ENCODE measurements at places on chromosomes 7 and 10.
A peak's percentile ranks its signal among the peaks of the same experiment; 100 is the strongest.

GRCh38 chr7:32958046-32959025, 1.1 kb downstream of the FKBP9 start:
- DNase-seq, result no peak

DNA sequence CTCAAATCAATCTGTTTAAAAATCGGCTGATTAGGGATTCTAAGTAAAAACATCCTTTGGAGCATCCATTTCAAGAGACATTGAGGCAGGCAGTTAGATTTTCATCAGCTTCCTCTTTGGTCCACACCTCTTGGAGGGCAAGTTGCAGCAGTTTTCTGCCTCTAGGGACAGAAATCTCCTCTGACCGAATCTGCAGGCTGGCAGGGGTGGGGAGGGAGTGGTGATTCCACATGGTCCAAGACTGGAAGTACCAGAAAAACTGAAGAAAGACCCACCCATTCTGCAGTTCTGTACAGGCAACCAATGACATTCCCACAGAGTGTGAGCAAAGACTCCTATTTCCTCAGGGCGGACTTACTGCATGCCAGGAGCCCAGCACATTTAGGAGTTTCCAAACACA, 29.0 kb downstream of the FGFBP3 start:
- DNase-seq, result no peak

- DNase-seq, result no peak
Measured at GRCh38 chr7:83456413-83456812, 192.5 kb downstream of the SEMA3E start.

GRCh38 chr10:60537697-60538096, 148.0 kb upstream of the ANK3 start:
- no peak for DNase-seq

DNA sequence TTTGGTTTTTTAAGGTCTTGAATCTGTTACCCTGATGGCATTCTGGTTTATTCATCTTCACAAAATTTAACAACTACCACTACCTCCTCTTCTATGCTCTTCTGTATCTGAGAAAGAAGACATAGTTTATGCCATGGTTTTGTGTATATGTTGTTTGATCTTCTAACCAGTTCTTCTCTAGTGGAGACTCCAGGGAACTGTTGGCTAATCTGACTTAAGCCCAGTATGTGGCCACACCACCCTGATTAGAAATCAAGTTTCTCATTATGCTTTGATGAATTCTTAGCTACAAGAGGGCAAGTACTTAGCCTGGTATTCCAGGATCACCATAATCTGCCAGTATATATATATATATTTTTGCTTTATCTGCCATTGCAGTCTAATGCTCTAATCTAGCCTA, 99.5 kb upstream of the MXI1 start:
- no peak for DNase-seq

GRCh38 chr7:127755965-127756364, 104.0 kb downstream of the SND1 start:
- DNase-seq, result no peak

- no peak for DNase-seq
Measured at GRCh38 chr10:79479283-79479909, 32.9 kb upstream of the EIF5AL1 start.

DNA sequence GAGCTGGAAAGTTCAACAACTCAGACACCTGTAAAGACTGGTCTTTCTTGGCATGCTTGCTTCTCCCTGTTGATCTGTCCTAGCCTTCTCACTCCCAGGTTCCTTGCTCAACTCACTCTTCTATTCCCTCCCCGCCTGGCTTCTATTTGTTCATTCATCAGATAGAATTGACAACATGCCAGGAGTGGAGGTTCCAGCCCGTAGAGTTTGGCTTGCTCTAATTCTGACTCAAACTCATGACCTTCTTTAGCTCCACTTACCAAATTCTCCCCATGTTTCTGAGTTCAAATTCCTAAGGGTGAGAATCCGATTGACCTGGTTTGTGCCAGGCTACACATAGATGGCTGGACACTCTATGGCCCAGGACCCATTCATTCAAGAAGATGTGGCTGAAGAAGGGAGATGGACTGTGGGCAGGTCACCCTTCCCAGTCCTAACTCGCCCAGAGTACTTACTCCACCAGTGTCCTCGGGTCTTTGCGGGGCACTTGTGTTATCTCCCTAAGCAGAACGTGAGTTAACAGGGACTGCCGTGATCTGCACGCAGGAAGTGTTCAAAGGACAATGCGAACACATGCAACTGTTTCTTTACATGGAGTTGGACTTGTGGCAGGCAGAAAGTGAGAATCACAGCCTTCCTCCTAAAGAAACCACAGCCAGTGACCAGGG, 4.0 kb upstream of the TMEM236 start:
- no peak for DNase-seq

DNA sequence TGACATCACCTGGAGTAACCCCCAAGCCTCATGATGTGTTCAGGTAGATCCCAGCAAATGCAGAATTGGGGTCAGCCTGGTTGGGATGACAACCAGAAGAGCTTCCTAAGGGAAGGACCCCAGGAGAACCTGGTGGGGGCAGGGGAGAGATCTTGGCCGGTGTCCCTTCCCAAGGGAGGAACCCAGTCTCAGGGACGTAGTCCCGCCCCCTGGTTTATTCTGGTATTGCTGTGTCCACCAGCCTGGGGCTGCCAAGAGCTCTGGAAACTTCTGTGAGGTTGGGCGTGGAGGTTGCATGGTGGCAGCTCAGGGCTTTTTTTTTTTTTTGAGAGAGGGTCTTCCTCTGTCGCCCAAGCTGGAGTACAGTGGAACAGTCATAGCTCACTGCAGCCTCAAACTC, 19.4 kb downstream of the GTF2IRD1 start:
- DNase-seq, result no peak

- DNase-seq, result no peak
Measured at GRCh38 chr7:137992550-137993394, 9.1 kb downstream of the CREB3L2 start.

GRCh38 chr10:111107846-111108245, 31.0 kb downstream of the ADRA2A start:
- no peak for DNase-seq

DNA sequence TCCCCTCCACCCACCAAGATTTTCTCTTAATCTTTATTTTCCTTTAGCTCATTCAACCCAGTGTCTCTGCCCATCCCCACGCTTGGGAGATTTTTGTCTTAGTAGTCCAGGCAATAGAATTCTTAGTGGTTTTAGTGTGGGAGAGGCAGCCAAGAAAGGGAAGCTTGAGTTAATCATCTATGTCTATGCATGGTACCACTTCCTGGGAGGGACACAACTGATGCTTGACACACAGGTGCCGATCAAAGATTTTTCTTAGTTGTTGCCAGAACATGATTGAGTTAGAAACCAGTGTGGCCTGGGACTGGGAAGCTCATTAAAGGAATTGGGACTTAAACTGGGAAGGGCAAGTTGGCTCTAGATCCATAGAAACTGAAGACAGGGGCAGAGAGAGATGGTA, 3.1 kb downstream of the STRA8 start:
- DNase-seq, result no peak

DNA sequence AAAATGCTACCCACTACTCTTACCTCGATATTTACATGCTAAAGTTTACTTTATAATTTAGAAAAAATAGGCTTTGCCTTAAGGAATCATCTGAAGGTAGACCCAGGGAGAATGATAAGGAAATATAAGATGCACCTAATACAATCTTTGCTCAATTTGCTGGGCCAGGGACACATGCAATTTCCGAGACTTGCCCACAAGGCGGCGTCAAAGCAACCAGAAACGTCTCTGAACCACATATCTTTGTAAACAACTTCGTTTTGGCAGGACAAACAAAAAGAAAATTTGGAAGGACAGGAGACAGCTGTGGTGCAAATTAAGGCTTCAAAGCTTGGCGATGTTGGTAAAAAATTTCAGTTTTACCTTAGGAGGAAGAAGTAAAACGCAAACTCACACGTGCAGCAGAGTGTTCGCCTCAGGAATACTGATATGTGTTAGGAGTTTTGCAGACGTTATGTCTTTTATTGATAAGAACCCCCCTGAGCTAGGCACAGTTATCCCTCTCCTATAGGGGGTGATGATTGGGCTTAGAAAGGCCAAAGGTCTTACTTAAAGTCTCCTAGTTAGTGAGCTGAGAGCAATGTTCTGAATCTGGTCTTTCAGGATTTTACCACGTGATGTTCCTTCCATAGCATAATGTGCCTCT, 134.3 kb downstream of the PRKCQ start:
- DNase-seq, result peak; percentile 5

GRCh38 chr10:1132584-1132983, 76.4 kb downstream of the WDR37 start:
- no peak for DNase-seq

- no peak for DNase-seq
Measured at GRCh38 chr10:83585686-83586085, 553.6 kb upstream of the GHITM start.

- DNase-seq, result peak; percentile 36
Measured at GRCh38 chr7:132575419-132575981, 770 bp downstream of the PLXNA4 start.

- no peak for DNase-seq
Measured at GRCh38 chr7:95915731-95916130, 143.4 kb downstream of the DYNC1I1 start.

GRCh38 chr7:31123321-31123720, 71.2 kb downstream of the ADCYAP1R1 start:
- no peak for DNase-seq

DNA sequence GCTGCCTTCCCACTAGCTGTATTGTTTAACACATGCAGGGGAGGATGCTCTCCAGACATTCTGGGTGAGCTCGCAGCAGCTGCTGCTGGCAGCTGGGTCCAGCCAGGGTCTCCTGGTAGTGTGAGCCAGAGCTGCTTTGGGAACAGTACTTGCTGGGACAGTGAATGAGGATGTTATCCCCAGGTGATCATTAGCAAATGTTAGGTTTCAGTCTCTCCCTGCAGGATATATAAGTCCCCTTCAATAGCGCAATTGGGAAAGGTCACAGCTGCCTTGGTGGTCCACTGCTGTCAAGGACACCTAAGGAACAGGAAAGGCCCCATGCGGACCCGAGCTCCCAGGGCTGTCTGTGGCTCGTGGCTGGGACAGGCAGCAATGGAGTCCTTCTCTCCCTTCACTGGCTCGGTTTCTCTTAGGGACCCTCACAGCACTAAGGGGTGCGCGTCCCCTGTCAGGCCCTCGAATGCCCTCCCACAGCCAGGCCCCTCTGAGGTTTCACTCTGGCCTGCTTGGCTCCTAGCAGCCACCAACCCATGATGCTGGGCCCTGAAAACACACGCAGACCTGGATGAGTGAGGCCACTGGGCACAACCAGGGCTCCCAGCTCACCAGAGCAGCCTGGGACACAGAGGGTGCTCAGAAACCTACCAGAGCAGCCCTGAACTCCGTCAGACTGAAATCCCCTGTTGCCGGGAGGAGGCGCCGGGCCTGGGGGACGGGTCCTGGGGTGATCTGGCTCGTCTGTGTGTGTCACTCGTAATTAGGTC, 173.0 kb upstream of the LANCL2 start:
- DNase-seq, result no peak

- no peak for DNase-seq
Measured at GRCh38 chr7:123674399-123675180, 18.9 kb downstream of the LMOD2 start.

GRCh38 chr10:3162533-3162932, 10.0 kb downstream of the PITRM1 start:
- DNase-seq, result no peak

- no peak for DNase-seq
Measured at GRCh38 chr10:102410429-102411073, 8.0 kb downstream of the PSD start.

DNA sequence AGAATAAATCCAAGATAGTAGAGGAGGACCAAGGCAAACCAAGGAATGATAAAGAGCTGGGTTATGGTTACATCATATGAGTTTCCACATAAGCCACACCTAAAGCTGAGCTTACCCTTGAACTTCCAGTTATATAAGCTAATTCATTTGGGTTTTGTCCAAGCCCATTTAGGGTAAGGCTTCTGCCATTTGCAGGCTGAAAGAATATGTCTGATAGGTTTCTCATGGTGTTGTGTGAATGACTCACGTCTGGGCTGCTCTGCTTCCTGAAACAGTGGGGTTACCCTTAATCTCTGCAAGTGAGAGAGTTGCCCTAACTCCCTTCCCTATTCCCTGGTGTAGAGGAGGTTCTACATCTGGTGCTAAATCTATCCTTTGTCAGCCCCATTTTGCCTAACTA, 60.8 kb downstream of the PTTG1IP2 start:
- no peak for DNase-seq

DNA sequence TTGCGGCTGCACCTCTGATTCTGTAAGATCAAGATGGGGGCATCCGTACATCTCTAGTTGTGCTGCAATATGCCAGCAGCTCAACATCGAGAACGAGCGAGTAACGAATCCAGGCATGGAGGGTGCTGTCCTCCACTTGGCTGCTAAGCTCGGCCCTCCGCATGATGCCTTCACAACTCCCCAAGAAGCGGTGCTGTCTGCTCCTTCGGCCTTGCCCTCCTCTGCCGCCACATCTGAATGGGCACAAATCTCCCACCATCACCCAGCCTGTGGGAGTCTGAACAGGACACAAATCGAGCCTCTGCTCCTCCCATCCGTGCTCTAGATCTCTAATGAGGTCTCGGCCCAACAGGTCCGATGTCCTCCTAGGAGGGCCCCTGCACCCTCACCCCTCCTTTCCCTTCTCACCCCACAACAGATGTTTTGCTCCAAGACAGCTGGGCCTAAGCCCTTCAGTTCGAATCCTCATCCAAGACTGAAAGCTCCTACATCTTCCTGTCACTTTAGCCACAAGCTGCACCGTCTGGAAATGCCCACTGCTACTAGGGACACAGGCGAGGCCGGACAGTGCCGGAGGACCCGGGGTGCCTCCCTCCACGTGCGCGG, 86.7 kb downstream of the ZNF33B start:
- no peak for DNase-seq

- DNase-seq, result no peak
Measured at GRCh38 chr7:40673285-40673684, 538.5 kb downstream of the SUGCT start.

DNA sequence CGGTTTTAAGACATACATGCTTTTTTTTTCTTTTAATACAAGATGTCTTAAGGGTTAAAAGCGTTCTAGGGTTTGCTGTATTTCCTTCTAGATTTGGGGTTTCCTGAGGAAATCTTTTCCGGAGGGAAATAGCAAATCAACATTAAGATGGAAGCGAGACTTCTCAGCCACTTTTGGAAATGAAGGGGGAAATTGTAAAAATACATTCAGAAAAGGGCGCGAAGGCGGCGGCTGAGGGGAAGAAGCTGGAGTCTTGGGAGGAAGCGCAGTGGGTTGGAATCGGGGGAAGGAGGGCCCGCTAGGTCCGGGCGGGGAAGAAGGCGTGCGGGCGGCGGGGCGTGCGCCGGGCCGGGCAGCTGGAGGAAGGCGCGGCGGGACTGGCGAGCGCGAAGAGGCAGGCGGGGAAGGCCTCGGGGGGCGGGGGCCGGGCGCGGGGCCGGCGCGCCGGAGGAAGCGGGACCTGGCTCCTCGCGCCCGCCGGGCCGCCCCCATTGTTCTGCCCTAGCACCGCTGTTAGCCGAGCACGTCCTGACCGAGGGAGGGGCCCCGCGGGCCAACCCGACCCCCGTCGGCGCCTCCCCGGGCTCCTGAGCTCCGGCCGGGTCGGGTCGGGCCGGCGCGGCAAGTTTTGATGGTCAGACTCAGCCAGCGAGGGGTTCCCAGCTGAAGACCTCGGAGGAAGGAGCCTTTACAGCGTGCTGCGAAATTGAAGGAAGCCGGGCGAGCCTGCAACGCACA, 1.5 kb upstream of the SKIDA1 start:
- DNase-seq, result no peak

- DNase-seq, result no peak
Measured at GRCh38 chr10:96513305-96513697, 425 bp downstream of the TLL2 start.

- no peak for DNase-seq
Measured at GRCh38 chr10:22599048-22599561, 115.3 kb downstream of the PIP4K2A start.

Measured in NT2/D1 (cell line).